ENCODE measurements at places on chromosomes 1 and 21.
A peak's percentile ranks its signal among the peaks of the same experiment; 100 is the strongest.

DNA sequence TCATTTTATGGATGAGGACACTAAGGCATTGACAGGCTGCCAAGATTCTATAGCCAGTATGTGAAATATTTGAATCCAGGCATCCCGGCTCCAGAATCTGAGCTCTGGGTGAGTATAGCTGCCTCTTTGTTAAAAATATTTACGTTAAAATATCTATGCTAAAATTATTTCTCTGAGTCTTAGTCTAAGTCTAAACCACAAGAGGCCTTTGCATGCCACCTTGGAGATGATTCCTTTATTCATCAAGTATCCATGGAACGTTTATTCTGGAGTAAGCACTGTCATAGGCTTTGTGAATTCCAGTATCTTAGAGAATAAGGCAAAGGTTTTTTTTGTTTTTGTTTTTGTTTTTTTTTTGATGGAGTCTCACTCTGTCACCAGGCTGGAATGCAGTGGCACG is 116.4 kb downstream of the GREM2 start:
- no peak for DNase-seq

DNA sequence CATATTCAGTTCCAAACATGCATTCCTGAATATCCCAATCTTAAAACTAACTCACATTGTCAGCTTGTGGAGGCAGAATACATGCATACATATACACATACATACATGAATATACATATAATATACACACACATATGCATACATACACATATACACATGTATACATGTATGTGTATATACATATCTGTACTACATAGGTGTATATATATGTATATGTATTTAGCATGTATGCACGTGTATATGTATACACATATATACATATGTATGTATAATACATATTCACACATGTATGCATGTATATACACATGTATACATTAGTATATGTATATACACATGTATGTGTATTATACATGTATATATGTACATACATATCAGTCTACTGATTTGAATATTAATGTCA is 1.2 kb upstream of the ZNF691 start:
- DNase-seq = no peak

GRCh38 chr1:103243481-103243880 is 135.2 kb upstream of the COL11A1 start:
- peak; percentile 34 for DNase-seq

- DNase-seq = no peak
Measured at GRCh38 chr1:54582566-54583306, 34.7 kb downstream of the ACOT11 start.

- no peak for DNase-seq
Measured at GRCh38 chr1:203139976-203140475, 12.5 kb downstream of the ADORA1 start.

GRCh38 chr1:221439008-221439746 is 302.7 kb downstream of the DUSP10 start:
- no peak for DNase-seq

- DNase-seq = no peak
Measured at GRCh38 chr1:30903343-30904034, 5.1 kb downstream of the SDC3 start.

All from SK-N-MC (cell line).